Inflammatory macrophage (primary cell): ENCODE measurements at places on chromosomes 7 and 10.

DNA sequence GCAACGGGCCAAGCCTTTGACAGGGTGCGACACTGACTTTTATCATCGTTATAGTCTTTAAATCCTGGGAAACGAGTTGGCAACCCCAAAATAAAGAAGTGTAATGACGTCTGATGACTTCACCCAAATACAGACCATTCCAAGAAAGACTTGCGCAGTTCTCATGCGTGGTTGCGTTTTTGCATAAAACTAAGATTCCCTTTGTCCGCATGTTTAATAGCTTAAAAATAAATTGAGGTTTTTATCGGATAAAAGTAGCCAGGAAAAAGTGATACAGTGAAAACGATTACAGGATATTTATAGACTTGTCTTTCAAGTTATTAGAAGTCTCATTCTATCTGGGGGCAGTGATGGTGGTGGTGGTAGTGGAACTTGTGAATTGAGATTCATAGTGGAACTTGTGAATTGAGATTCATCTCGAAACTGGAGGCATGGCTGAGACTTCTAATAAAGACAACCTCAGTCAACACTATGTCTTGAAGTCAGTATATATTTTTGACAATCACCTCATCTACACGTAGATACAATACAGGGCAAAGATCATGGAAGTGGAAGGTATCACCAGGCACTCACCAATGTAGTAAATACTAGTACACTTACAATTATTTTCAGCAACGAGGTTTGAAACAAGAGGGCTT, 1.2 kb upstream of the NAMPT start:
- DNase-seq: no peak

GRCh38 chr7:67918158-67918557, 921.5 kb downstream of the TYW1 start:
- DNase-seq: peak; percentile 68

GRCh38 chr10:44567471-44567870, 182.6 kb upstream of the CXCL12 start:
- no peak for DNase-seq

DNA sequence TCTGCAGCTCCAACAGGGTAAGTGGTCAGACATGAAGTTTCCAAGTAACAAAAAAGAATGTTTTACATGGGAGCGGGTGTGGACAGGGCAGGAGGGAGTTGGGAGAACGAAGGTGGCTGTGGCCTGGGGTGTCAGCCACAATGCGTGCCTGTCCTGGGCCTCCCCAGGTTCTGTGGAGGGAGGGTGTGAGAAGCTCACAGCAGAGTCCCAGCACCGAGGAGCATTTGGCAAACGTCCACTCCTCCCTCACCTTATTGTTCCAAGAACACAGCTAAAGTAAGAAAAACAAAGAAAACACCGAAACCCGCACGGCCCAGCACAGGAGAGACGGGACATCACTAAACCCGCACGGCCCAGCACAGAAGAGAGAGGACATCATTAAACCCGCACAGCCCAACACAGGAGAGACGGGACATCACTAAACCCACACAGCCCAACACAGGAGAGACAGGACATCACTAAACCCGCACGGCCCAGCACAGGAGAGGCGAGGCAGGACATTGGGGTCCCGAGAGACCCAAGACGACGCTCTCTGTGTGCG, 226.4 kb downstream of the MAD1L1 start:
- no peak for DNase-seq

GRCh38 chr10:12566161-12567115, 217.1 kb downstream of the CAMK1D start:
- DNase-seq: no peak

DNA sequence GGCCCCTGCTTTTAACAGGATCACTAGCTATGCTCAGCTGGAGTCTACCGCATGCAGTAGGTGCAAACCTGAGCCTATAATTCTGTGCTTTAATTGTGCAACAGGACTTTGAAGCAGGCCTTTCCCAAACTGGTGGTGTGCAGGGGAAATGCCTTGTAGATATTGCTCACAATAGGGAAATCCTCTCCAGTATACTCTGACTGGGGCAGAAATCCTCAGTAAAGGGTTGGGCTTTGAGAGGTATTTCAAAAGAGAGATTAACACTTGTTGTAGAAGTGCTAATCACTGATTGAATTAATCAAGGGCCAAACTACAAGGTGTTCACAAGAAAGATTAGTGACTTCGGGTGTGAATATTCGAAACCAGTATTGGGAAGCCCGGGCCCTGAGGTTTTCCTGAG, 58.5 kb upstream of the EXOC6 start:
- DNase-seq: peak; percentile 6

- no peak for DNase-seq
Observed at GRCh38 chr10:79005126-79005810, 63.5 kb upstream of the ZMIZ1 start.

DNA sequence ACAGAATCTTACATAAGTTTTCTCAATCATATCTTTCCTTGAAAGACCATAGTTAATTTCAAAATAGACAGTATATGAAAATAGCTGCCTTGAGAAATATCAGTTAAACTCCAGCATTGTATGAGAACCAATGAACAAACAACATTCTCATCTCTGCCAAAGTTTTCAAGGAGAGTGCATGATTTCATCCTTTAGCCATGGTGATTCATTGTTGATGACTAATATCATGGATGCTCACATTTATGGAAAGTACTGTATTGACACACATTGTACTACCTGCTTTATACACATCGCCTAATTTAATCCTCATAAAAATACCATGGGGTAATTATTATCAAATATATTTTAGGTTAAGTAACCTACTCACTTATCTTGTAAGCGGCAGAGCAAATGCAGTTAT, 250.3 kb downstream of the CNTNAP2 start:
- no peak for DNase-seq

DNA sequence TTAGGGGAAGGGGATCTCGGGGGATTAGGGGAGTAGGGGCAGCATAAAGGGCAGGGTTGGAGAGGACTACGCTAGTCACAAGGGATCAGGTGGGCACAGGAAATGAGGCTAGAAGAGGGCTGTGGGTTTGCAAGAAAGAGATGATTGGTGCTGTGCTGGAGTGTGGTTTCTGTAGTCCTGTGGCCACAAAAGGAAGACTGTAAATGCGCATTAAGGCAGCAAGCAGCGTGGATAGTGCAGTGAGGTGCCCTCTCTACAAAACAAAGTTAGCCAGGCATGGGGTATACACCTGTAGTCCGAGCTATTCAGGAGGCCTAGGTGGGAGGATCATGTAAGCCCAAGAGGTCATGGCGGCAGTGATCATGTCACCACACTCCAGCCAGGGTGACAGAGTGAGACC, 212.1 kb downstream of the MLLT10 start:
- no peak for DNase-seq

GRCh38 chr10:14823966-14824365, 13.9 kb downstream of the CDNF start:
- no peak for DNase-seq

DNA sequence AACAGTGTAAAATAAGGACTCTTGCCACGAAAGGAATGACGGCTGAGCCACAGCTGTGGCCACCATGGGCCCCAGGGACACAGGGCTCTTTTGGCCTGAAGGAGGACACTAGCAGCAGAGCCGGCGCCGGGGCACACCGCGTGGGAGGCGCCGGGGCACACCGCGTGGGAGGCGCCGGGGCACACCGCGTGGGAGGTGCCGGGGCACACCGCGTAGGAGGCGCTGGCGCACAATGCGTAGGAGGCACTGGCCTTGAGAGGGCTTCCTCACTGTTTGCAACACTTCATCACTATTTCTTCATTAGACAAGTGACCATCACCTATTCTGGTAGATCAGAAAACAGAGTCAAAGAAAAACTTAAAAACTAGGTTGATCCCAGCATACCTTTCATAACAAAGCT, 23.4 kb downstream of the ESYT2 start:
- no peak for DNase-seq

DNA sequence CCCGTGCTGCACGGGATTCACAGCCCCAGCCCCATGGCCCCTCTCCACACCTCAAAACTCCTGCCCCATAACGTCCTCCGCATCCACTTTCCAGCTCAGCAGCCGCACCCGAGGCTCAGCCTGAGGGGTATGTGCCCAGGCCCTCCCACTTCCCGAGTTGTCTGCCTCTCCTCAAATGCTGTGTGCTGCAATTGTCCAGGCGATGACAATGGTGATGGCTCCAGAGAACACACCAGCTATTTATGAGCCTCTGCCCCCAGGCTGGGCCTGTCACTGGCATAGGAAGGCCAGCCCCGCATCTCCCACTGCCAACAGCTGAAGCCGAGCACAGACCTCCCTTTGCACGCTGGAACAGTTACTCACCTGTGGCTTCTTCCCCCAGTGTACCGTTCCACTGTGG, 2.4 kb upstream of the LDB3 start:
- DNase-seq: no peak

DNA sequence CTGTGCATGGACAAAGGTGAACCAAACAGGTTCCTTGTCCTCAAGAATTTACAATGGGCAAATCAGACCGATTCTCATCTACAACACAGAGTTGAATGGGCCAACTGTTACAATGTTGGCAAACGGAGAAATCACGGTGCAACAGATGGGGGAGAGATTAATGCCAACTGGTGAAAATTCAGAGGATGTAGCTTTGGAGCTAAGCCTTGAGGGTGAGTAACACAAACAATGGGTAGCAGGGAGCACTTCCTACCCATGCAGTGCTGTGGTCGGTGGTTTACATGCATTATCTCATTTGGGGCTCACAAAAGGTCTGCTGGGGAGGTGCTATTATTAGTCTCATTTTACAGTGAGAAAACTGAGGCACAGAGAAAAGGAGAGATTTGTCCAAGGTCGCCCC, 902 bp upstream of the NFE2L3 start:
- DNase-seq: no peak

- DNase-seq: no peak
Observed at GRCh38 chr10:110827875-110828274, 43.9 kb upstream of the PDCD4 start.

DNA sequence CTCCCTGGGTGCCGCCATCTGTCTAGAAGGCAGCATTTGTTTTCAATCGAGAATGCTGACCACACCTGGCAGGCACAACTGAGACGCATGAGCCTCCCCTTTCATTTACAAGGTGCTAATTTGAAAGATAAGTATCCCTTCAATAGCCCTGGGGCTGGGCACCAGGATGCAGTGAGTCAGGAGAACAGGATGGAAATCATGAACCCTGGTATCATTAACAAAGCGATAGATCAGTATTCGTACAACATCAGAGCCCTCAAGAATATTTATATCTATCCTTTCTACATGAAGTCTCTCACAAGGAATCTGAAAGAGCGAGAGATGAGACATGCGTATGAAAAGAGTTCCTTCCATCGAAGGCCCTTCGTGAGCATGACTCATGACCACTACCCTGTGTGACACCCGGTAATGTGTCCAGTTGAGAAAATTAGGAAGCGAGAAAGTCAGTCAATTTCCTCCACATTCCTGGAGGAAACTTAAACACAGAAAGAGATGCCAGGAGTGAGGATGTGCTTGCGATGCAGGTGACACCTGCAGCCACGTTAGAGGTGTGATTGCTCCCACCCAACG, 123.1 kb upstream of the PITRM1 start:
- peak; percentile 20 for DNase-seq
